ENCODE measurements at places on chromosomes 1 and 21.

DNA sequence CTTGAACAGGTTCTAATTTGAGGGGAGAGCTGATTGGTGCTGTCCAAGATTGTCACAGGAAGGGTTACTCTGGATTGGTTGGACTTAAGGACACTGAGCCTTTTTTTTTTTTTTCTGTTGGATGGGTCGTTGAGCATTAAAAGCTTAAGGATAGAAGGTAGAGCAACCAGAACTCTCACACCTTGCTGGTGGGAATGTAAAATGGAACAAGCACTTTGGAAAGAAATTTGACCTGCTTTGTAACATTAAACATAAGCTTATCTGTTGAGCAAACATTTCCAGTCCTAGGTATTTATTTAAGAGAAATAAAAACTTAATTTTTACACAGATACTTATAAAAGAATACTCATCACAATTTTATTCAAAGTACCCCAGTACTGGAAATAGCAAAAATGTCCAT is 29.8 kb upstream of the PLA2G2A start:
- no peak for DNase-seq

GRCh38 chr1:29758781-29759499 is 522.6 kb downstream of the PTPRU start:
- DNase-seq = no peak

DNA sequence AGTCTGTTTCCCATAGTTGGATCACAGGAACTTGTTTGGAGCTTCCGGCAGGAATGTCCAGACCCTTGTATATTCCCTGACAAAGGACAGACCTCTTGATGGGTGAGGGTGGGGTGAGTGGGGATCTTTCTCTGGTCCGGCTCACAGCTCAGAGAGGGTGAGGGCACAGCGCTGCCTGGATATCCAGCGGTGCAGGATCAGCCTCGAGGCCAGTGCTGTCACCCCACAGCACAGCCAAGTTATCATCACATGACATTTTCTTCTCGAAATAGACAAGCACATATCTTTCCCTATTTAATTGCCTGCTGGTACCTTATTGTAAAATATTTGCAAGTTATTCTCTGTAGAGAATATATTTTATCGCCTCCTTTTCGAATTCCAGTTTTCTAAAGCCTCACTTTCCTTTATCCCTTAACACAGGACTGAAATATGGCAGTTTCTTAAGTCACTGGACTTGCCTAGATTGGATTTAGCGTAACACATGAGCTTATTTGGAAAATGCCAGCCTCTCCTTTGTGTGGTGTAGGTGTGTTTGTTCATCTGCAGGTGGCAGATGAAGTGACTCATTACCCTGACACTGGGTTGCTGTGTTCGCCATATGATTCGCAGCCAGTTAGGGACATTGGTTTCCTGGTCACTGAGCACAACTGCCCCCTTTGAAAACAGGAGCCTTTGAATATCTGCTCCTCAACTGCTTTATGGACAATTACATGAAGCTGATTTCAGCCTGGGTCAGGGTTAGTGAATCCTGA is 21.4 kb downstream of the CLIC6 start:
- DNase-seq = no peak

DNA sequence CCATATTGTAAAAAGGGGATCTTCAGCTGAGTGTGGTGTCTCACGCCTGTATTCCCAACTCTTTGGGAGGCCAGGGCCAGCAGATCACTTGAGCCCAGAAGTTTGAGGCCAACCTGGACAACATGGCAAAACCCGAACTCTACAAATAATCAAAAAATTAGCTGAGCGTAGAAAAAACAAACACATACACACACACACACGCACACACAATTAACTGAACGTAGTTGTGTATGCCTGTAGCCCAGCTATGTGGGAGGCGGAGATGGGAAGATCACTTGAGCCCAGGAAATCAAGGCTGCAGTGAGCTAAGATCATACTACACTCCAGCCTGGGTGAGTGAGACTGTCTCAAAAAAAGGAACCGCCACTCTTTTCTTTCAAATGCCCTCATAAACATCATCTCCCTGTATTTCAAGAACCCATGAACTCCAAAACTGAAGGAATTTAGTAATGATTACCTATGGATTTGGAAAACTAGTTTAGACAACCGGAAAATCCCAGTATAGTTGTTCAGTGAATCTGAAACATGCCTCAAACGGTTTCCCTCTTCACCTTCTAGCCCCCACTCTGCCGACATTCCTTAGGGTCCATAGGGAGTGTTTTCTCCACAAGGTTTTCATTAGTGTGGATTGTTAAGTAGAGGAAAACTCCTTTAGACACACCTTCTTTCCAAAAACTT is 4.5 kb downstream of the TXNIP start:
- DNase-seq = peak; percentile 40

DNA sequence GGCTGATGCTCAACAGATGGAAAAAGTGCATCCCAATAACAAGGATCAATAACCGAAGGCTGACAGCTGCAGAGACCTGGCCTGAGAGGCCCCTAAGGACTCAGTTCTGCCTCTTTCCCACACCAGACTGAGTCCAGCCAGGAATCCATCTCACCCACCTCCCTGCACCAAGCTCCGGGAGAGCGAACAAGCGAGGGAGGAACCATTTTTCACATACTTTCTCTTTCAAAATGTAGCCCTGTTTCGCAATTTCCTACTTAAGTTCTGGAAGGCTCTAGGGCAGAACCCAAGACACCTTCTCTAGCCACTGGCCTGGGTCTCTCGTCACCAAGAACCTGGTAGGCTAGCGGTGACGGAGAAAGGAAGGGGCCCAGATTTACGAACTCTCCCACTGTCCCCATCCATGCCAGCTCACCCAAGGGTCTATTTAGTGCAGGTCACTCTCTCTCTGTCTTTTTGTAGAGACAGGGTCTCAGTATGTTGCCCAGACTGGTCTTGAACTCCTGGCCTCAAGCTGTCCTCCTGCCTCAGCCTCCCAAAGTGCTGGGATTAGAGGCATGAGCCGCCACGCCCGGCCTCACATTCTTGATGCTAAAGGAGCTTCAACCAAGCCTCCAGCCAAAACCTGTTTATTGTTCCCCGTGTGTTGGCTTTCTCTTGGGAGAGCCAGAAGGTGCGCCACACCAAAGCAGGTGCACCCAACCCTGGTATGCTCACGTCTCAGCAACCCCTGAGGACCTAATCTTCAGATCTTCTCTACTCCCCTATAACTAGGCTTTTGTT is 10.9 kb upstream of the GNL2 start:
- no peak for DNase-seq

All from CD4-positive, alpha-beta T cell treated with Interleukin-10 for 1 hour (primary cell).